ENCODE measurements at places on chromosomes 2 and 18. TPM values are rescaled to one million over a fixed set of nuclear protein-coding genes. Genes with fewer than 3 reads are reported as not detected.

DNA sequence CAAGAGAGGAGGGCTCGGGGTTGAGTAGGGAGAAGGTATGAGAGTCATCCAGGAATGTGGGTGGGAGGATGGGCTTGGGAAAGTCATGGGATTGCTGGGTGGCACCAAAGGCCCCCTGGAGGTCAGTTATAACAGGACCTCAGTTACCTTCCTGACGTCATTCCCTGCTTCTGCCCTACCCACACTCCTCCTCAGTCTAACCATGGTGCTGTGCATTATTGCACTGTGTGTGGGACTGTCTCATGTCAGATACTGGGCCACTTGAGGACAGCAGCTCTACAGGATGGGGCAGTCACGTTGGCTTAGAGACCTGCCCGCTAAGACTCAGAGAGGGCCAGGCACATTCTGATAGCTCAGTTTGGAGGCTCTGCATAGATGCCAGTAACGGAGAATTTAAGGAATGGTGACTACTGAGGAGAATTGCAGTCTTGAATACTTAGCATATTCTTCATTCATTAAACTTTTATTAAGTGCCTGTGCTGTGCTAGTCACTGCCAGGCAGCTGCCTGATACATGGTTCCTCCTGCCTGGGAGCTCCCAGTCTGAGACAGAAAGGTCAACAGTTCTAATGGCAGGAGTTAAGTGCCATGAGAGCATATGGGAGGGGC, 90.5 kb downstream of the LAMA3 start:
- no peak for DNase-seq

Gene CIB4
- total RNA-seq, result not detected

Gene TMEM247
- not detected for total RNA-seq

GRCh38 chr2:233414777-233415570, 60.7 kb downstream of the DGKD start:
- no peak for DNase-seq

GRCh38 chr2:143058851-143059250, 70.4 kb upstream of the ARHGAP15 start:
- no peak for DNase-seq

- DNase-seq, result no peak
These were observed 555.9 kb upstream of the HS6ST1 start for GRCh38 chr2:128874608-128875007.

DNA sequence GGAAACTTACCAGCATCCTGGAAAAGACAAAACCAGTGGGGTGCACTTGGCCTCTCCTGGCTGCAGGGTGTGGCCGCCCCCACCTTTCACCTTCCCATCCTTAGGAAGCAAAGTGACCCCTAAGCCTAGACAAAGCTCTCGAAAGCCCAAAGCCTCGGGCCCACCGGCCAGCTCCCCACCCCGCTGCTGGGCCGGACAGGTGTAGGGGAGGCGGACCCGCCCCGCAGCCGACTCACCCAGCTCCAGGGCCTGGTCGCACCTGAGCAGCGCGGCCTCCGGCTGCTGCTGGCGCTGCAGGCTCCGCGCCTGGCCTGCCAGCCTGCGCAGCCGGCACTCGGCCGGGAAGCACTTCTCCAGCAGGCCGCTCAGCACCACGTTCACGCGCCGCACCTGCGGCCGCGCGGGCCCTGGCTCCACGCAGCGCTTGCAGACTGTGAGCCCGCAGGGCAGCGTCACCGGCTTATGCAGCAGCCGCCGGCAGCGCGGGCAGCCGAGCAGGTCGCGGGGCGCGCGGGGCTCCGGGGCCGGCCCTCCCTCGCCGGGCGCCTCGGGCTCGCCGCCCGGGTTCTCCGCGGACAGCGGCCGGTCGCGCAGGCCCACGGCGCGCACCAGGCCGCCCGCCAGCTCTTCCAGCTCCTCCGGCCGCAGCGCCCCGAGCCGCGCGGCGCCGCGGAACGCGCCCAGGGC, 979 bp downstream of the LONRF2 start:
- DNase-seq, result peak; percentile 10

DNA sequence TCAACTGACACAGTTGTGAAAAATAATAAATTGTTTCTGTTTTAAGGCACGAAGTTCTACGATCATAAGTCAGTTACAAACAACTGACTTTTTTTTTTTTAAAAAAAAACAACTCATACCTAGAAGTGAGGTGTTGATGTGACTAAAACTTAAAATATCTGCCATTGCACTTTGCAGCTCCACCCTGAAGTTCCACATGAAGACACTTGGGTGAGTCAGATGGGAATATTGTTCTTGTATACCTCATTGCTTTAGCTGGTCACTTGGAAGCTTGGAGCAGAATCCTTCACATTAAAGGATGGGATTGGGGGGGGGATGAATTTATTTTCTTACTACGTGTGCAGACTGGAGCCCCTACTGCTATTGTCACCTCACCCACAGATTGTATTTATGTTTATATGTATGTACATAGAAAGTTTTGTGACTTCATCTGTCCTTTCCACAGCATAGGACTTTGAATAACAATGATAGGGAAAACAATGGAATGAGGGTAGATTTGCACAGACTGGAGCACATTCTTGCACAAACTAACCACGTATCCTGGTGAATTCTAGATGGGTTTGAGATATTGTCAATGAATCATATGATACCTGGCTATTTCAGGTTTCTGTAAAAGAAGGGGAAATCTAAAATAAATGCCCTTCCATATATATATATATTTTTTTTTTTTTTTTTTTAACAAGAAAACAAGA, 57.9 kb upstream of the ARHGAP15 start:
- DNase-seq, result no peak

GRCh38 chr2:102677244-102678215, 58.2 kb downstream of the SLC9A2 start:
- DNase-seq, result no peak

GRCh38 chr2:71787108-71787415, 333.7 kb downstream of the DYSF start:
- DNase-seq, result no peak

Gene SF3B1
- total RNA-seq, result 222 TPM

Gene UBXN2A
- total RNA-seq, result 16.8 TPM

DNA sequence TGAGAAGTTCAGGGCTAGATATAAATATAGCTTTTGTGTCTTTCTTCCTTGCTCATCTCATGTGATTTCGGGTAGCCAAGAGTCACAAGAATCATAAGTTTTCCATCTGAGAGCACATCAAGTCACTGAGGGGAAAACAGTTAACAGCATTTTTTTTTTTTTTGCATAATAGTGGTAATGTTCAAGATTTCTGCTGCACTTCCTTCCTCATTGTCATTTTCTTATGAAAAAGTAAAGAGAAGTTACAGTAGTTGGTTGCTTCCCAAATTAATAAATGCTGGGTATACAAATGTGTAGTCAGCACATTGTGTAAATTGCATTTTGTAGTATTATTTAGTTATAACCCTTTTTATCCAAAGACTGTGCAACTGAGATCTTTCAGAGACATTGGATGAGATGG, 93.6 kb downstream of the ZEB2 start:
- DNase-seq, result no peak

Gene KATNAL2
- 1.3 TPM for total RNA-seq

Gene DLGAP1
- total RNA-seq, result 0.81 TPM

- DNase-seq, result no peak
These were observed 15.9 kb downstream of the PUM2 start for GRCh38 chr2:20334605-20335203.

DNA sequence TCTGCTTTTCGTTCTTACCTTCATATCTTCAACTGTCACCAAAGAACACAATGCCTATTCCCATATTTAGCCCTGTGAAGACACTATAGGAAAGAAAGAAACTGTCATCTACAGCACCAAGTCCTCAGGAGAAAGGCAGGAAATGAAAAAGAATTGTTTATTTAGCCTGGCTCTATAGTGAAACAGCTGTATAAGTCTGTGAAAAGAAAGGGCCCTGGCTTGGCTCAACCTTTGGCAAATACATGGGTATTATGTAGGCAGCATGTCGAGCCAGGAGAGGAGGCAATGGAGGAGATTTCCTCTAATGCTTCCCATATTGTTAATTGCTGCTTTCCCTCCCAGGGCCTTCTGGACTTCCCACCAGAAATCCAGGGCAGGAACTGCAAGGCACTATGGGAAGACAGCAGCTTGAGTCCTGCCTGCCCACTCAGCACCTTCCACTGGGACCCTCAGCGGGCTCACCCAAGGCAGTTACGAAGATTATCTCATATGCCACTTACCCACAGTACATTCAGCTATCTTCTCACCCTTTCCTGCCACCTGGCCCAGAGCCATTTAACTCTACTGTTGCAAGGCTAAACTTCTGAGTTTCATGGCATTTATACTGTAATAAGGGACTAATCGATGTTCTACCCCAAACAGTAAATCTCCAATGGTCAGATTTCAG, 30.1 kb downstream of the SLC8A1 start:
- DNase-seq, result peak; percentile 42

DNA sequence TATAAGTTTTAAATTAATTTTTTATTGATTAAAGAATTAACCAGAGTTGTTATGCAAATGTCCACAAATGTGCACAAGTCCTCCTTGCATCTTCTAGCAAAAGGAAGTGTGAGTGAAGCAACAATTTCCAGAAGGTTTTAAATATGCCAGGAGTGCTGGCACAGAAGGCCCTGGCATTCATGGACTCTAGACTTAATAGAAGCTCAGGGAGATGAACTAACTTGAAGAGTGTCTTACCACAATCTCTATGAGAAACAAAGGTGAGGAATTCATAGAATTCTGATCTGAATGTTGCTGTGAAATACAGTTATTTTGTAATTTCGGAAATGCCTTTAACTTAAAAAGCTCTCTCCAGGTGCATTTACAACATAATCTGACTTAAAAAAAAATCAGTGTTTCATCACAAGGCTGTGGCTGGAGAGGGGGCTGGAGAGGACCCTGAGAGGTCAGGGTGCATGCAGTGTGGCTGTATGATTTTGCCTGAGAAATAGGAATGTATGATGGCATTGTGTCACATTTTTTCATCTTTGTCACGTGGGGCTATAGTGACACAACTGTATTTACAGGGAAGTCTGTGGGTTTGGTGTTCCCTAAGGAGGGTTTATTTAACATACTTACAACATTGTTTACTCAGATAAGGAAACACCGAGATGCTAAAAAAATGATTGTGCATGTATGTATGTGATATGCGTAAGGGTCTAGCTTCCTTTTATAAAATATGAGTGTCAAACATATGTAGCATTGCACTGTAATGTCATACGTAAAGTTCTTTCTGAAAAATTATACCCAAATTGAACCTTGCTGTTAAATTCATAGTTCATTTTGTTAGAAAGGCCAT, 66.2 kb downstream of the MAP4K4 start:
- no peak for DNase-seq

DNA sequence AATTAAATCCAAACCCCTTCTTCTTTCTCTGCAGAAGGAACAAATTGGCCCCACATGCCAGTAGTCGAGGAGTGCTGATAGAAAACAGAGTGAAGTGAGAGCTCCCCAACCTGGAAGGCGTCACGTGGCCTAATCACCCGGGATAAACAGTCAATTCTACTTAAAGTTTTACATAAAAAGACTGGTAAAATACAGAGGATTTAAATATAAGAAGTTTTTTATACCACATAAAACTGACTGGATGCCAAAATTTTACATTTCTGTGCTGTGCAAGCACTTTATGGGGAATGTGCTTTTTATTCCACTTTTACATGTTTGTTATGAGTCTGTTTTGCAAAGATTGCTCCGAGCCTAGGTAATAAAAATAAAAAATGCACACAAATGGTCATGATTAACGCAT, 1586.8 kb upstream of the ACVR2A start:
- DNase-seq, result no peak

DNA sequence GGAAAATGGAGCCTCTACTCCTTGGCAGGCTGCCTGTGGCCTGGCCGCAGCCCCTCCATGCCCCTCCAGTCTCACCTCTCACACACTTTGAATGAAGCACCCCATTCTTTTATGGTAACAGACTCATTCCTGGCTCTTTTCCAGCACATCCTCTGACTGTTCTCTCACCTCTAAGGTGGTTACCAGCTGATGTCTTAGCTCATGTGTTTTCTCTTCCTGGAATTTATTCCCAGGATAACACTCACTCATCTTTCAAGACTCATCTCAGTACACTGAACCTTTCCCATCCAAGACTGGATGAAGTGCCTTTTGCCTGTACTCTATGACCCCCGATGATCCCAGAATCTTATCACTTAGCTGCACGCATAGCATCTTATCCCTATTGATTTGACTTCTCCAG, 50.6 kb downstream of the SLC9A4 start:
- no peak for DNase-seq

Gene SIX3
- not detected for total RNA-seq

All from endothelial cell of umbilical vein (primary cell).